ENCODE measurements at places on chromosomes 1 and 21.

- DNase-seq: no peak
Measured at GRCh38 chr21:46663754-46664153, 28.3 kb downstream of the PRMT2 start.

GRCh38 chr1:94093396-94093795 lies 27.6 kb downstream of the ABCA4 start:
- no peak for DNase-seq

GRCh38 chr1:111516005-111516535 lies 12.6 kb upstream of the ADORA3 start:
- no peak for DNase-seq

DNA sequence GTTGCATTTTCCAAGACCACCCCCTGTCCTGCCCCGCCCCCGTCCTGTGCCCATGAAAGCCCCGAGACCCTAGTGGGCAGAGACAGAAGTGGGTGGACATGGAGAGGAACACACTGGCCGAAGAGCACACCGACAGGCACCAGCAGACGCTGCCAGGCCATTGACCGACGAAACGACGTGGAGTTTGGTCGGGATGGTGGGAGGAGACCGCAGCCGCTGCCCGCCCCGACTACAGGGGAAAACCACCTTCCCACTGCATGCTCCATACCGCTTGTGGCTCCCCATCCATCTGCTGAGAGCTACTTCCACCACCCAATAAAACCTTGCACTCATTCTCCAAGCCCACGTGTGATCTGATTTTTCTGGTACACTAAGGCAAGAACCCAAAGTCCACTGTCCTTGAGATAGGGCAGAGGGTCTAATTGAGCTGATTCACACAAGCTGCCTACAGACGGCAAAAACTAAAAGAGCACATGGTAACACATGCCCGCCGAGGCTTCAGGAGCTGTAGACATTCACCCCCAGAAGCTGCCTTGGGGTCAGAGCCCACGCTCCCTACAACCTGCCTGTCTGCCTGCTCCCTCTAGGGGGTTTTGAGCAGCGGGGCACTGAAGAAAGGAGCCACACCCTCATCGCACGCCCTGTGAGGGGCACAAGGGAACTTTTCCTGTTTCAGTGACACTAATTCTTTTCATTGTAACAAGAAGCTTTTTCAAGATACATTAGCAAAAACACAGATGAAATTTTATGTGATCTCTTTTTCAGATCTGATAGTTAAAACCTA lies 81.2 kb upstream of the RAB3GAP2 start:
- no peak for DNase-seq

DNA sequence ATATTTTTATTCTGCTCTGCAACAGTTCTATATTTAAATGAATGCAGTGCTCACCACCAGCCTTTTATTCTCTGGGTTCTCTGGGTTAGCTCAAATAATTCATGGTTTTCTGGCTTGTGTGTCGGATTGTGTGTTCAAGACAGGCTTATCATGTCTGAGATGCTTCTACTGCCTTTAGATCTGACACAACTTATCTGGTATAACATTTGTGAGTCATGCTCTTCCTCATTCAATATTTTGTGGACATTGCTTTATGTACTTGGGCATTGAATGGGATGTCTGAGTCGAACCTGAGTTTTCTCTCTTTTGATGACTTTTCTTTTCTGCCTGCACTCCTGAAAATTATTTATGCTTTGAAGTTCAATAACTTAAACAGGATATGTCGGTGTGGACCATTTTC lies 17.6 kb upstream of the PKP1 start:
- no peak for DNase-seq

- peak; percentile 56 for DNase-seq
Measured at GRCh38 chr1:2194319-2194897, at the start of gene FAAP20. Gene FAAP20, minus strand, starts transcription at chr1:2194772. Its CDS starts 23 bp downstream, at chr1:2194749.

DNA sequence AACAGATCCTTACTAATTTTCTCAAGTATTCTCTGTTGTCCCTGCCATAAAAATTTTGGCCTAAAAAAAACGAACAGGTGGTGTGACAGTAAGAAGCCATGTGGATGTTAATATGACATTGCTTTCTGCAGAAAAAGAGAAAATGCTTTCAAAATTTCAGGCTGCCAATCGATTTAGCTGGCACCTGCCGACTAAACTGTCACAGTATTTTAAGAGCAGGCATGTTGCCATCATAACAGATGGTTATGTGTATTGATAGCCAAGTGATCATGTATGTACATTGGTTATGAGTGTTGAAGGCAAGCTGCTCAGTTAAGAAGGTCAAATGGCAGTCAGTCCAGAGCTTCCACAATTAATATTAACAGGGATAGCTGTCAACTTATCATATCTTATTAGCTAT lies 1017.0 kb downstream of the MRPL39 start:
- no peak for DNase-seq

GRCh38 chr1:183841950-183842794 lies 37.3 kb downstream of the RGL1 start:
- DNase-seq: peak; percentile 3

DNA sequence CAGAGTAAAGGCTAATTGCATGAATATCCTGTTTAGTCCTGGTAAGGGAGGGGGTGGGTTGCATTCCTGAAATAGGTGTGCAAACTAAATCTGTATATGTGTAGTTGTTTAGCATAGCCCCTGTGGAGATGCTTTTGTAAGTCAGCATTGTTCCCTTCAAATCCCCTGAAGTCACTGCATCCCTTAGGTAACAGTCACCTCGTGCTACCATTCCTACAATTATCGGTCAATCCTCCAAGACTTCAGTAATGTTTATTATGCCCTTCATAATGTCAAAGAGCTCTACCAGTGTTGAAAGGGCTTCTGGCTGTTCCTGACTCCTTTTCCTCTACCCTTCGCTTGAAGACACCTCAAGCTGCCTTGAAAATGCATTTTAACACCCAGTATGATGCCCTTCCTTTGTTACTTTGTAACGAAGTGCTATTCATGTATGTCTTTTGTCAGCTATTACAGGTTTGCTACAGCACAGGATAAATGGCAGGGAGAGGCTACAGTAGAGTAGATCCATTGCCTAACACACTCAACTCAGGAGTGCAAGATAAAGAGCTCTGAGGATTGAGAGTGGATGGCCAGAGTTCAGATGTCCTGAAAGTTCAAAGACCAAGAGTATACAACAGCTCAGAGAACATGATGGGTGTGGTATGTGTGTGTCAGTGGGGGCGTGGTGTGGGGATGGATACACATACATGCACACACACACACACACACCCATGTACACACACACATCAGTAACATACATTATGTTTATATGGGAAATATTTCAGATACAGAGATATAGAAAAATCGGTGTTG lies 27.4 kb upstream of the FOXD3 start:
- no peak for DNase-seq

DNA sequence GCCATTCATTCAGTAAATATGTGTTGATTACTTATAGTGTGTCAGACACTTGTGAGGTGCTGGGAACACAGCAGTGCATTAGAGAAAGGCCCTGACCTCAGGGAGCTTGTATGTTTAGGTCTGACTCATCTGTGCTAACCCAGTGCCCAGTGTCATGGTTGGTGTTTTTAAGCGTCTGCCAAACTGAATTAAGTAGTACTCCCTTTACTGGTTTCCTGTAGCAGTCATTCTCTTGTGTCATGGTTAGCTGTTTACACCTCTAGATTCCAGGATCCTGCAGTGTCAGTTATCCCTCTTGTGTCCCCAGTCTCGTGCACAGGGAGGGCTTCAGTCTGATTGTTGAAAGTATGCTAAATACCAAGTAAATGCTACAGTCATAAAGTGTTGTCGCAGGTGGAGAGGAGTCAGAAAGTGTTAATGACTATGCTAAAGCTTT lies 14.2 kb downstream of the UCK2 start:
- DNase-seq: no peak

DNA sequence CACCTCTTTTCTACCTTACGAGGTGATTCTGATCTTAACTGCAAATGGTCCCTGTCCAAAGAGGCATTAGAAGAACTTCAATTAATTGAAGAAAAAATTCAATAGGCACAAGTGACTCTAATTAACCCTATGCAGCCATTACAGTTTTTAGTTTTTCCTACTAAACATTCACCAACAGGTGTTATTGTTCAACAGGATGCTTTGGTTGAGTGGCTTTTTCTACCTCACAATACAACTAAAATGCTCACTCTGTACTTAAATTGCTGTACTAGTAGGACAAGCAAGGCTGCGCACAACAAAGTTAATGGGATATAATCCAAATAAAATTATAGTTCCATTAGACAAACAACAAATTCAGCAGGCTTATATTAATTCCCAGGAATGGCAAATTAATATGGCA lies 11.6 kb upstream of the PM20D1 start:
- DNase-seq: no peak

DNA sequence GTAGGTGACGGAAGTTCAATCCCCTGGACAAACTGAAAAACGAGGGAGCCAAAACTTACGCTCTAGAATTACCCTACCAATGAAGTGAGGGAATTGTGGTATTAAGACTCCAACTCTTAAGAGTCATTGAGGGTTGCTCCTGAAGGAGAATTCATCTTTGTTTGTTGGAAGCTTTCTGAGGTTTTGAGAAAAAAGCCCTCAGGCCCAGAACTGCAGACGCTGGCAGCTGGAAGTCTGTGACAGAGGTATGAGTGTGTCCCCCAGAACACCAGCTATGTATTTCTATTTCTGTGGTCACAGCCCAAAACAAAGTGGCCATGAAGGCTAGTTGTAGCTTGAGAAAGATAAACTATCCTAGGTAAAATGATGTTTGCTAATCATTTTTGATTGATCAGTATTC lies 438.8 kb upstream of the B3GALT2 start:
- DNase-seq: no peak

- DNase-seq: no peak
Measured at GRCh38 chr1:118209648-118210047, 24.6 kb upstream of the SPAG17 start.

DNA sequence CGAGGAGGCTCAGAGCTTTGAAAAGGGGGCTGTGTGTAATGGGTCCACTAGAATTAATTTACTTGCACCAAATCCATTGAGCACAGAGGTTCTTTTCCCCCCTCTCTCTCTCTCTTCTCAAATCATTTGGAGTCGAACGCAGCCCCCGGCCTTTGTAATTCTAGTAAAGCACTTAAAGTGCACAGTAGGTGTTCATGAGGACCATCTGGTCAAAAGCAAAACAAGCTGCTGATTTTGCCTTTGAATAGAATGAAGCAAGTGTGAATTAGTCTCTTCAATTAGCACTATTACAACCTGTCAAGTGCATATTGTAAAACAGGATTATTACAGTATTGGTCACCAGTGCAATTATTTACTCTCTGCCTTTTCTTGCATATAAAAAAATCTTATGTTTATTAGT lies 259.9 kb downstream of the FAF1 start:
- no peak for DNase-seq

- no peak for DNase-seq
Measured at GRCh38 chr1:183370399-183371058, 47.7 kb downstream of the NMNAT2 start.

DNA sequence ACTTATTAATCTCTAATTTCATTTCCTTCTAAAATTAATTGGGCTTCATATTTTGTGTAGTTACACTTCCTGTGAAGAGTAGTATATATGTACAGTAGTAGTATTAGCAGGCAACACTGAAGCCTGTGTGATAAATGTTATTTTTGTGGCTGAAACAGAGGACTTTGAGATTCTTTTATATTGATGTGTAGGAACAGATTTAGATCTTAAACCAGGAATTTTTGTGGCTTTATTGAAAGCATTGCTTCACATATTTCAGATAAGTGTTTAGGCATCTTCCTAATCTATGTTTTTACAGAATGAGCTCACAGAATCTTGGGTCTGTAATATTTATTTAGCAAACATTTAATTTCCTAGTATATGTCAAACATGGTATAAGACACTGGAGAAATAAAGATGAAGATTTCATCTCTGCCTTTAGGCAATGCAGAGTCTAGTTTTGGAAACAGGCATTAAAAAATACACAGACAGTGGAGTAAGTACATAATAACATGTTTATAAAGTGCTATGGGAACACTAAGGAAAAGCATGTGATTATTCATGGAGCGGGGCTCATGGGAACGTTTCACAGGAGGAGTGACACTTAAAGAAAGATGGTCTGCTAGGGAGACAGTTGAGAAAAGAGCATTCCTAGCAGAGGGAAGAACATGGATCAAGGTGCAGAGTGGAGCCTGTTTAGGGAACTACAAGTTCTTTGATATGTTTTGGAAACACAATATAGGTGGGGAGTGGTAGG lies 52.7 kb downstream of the MIGA1 start:
- no peak for DNase-seq

DNA sequence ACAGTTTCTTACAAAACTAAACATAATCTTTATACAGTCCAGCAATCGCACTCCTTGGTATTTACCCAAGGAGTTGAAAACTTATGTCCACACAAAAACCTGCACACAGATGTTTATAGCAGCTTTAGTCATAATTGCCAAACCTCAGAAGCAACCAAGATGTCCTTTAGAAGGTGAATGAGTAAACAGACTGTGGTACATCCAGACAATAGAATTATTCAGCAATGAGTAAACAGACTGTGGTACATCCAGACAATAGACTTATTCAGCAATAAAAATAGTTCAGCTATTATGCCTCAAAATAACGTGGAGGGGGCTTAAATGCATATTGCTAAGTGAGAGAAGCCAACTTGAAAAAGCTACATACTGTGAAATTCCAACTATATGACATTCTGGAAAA lies 87.0 kb upstream of the GALNT2 start:
- DNase-seq: no peak

GRCh38 chr1:211472724-211473123 lies 19.2 kb downstream of the RD3 start:
- DNase-seq: no peak

DNA sequence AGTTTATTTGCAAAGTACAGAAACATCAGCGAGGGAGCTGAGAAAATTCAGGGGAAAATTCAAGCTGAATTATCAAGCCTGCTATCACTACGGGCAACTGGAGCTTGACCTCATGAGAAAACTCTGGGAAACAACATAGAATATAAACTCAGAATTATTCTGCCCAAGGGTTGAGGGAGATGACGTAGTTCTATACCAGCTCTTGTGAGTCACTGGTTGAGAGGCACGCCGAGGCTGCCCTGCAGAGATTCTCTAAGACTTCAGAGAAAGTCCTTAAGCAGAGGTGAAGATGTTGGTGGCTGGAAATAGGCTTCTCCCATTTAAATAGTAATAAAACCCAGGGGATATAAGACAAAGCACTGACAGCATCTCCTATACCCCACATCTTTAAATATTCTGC lies 12.3 kb downstream of the SYDE2 start:
- no peak for DNase-seq

DNA sequence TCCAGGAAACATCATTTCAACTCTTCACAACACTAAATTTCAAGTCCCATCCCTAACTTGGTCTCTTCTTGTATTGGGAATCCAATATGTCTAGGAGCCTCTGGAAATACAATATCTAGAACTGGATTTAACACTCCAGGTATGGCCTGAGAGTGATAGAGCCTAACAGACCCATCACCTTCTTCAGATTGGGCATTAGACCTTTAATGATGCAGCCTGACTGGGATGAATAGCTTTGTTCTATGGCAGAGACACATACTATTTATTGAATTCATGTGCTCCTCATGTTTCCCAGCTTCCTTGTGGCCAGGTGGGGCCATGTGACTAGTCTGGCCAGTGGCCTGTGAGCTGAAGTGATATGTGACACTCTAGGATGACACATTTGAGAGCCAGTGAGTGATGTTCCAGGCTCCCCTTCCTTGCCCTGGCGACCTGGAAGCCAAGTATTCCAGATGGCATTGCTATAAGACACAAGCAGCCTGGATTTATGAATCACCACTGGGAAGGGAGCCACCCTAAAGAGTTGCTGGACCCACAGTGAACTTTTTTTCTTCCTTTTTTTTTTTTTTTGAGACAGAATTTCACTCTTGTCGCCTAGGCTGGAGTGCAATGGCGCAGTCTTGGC lies 31.0 kb upstream of the POU3F1 start:
- DNase-seq: no peak

GRCh38 chr1:82391712-82392111 lies 591.0 kb downstream of the ADGRL2 start:
- no peak for DNase-seq

GRCh38 chr1:169117599-169117998 lies 11.1 kb downstream of the ATP1B1 start:
- no peak for DNase-seq
